Amniotic stem cell (primary cell): ENCODE measurements at places on chromosomes 16 and 17.

GRCh38 chr17:75250009-75250471 is 11.4 kb downstream of the GGA3 start:
- no peak for DNase-seq

DNA sequence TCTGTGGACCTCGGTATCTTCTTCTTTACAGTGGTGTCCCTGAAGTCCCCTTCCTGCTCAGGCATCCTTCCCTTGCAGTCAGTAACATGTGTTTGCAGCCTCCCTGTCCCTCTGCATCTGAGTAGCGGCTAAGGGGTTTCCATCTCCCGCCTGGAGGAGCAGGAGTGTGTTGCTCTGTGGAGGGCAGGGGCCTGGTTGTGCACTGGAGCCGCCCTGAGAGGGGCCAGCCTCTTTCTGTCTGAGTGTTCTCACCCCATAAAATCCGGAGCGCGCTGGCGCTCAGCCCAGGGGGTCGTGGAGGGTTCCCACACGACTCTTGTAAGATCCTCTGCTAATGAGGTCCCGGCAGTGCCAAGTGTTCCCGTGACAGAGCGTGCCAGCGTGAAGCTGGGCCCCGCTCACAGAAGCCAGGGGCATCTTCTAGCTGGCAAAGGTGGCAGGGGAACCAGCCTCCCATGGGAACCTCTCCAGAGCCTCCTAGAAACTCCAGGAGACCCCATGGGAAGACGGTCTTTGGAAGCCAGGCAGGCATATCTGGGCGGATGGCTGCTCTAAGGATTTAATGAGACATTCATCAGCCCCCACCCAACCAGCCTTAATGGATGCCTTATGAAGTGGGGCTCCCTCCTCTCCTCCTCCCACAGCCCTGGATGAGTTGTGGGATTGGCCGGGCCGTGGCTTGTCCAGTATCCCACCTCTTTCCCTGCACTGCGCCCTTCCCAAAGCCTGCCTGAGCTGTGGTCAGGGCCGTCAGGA is 91.4 kb upstream of the GSE1 start:
- no peak for DNase-seq

DNA sequence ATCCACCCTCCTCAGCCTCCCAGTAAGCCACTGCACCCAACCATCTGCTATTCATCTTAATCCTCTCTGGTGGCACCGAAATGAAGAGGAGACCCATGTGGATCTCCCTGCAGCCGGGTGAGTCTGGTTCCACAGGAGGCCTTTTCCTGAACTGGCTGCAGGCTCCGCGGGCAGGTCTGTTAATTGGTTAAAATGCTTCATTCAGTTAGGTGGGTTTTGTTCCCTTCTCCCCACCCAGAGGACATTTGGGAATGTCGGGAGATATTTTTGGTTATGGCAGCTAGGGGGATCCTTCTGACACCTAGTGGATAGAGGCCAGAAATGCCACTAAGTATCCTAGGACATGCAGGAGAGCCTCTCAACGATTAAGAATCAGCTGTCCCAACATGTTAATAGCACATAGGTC is 16.7 kb downstream of the C16orf54 start:
- DNase-seq: no peak

DNA sequence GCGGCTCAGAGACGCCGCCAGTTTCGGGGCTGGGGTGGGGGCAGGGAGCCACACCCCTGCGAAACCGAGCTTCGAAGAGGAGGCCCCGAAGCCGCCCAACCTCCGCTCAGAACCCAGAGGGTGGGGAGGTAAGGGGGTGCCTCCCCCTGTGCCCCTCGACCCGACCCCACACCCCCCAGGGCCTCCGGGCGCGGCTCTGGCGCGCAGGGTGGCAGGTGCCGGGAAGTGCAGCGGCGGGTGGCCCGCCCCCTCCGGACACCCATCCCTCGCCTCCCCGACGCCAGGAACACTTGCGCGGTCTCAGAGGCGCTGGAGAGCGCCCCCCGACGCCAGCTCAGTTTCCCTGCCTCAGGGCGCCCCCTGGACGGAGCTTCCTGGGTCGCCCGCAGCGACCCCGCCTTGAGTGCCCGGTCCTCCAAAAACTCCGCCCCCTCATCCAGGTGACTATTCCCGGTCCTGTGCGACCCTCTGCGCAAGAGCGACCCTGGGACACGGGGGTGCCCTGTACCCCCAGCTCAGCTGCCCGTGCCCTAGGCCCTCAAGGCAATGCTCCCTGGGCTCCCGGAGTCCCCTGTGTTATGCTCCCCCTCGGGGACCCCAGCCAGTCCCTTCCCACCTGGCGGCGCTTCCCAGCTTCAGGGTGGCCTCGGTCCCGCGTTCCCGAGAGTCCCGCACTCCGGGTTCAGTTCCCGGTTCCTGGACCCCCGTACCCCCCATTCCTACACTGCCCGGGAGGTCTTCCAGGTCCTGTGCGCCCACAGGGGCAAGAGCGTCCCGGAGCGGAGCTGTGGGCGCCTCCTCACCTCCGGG is 562 bp downstream of the PPL start:
- DNase-seq: no peak

- no peak for DNase-seq
Measured at GRCh38 chr17:59234631-59235030, 14.3 kb downstream of the GDPD1 start.

GRCh38 chr16:19751478-19752385 is 33.7 kb downstream of the IQCK start:
- DNase-seq: no peak

- DNase-seq: no peak
Measured at GRCh38 chr17:15081008-15081407, 184.1 kb downstream of the PMP22 start.

GRCh38 chr16:21666772-21667171 is 3.0 kb downstream of the OTOA start:
- DNase-seq: no peak

GRCh38 chr17:2136241-2136640 is 81.3 kb downstream of the HIC1 start:
- no peak for DNase-seq

DNA sequence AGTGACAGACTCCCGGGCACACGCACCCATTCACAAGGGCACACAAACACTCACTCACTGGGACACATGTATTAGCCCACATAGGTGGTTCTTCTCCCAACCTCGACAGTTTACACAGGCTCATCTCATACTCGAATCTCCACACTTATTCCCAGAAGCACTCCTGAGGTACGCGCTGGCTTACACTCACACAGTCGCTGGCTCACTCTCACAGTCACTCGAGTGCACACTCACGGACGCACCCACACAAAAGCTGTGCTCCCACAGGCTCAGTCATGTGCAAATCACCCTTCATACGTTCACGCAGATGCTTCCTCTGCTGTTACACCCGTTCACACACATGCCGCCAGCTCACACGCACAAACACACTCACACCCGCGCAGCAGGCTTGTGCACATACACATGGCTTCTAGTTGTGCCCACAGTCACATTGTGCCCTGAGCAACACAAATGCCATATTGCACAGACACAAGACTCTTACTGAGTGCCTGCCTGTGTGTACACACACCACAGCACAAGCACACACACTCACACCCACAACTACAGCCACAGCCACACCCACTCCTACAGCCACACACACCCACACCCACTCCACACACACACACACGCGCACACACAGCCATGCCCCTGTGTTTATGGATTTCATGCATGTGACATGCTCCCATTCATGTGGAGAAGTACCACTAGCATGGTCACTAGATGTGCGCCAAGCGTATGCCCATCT is 8.4 kb upstream of the PRR29 start:
- no peak for DNase-seq

DNA sequence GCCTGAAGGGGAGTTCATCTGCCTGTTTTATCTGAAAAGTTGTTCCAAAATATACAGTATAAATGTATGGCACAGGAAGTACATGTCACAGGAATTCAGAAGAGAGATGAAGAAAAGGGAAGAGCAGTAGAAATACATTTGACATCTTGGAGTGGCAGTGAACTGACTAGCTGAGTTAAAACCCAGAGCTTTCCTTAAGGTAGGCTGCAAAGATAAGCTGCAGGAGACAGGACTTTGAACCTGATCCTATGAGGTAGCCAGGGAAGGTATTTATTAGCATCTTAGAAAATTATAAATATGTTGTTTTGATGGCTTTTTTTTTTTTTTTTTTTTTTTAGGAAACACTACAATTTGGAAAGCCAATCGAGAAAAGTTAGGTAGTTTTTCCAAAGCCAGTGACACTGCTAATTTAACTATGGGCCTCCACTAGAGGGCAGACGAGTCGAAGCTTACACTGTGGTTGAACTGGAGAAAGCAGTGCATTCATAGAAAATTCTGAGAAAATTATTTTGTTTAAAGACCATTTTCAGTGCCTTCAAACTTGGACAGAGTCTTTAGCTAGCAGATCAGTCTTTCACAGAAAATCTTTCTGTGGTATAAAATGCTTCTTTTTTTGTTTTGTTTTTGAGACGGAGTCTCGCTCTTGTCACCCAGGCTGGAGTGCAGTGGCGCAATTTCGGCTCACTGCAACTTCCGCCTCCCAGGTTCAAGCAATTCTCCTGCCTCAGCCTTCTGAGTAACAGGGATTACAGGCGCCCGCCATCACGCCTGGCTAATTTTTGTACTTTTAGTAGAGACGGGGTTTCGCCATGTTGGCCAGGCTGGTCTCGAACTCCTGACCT is 122.3 kb downstream of the SSH2 start:
- peak; percentile 64 for DNase-seq

DNA sequence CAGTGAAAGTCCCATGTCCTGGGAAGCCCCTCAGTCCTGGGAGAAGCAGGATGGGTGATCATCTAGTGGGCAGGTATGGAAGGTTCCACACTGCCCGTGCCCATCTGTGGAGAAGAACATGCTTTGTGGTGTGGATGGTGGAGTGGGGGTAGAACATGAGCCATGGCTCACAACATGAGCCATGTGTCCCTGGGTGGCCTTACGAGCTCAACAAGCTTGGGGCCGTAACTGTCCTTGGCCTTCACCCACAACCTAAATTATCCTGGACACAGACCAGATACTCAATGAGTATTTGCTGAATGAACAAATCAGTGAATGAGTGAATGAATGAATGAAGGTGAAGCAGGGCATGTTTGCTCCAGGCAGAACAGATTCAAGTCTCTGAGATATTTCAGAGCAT is 13.5 kb downstream of the SOX8 start:
- DNase-seq: no peak

- no peak for DNase-seq
Measured at GRCh38 chr16:50774960-50775359, 33.1 kb downstream of the CYLD start.

DNA sequence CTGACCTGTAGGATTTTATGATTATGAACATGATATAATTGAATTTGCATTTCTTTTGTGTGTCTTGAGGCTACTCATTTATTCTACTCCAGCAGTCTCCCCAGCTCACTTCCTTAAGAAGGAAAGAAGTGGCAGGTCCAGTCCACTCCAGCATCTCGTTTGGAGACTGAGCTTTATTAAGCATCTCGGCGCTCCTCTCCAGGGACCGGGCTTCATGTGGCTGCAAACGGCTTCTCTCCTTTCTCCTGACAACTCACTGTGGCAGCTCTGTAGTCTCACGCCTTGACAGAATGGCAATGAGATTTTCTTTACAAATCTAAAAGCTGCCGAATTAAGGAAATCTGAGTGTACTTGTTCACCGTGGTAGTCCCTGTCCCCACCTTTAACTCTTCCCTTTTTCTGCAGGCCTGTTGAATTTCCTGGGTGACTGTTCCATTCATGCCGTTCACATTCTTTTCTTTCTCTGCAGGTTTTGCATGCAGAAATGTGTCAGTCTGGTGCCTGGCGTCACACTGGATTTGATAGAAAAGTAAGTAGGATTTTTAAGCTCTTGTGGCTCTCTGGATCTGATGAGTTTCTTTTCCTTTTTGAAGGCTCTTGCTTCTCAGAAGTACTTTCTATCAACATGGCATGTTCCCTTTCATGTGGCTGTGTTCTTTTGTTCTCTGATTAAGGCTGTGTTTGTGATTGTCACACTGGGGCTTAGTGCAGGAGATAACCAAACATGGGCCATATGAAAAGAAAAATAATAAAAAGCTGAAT is 200.5 kb upstream of the CHMP6 start:
- DNase-seq: no peak

DNA sequence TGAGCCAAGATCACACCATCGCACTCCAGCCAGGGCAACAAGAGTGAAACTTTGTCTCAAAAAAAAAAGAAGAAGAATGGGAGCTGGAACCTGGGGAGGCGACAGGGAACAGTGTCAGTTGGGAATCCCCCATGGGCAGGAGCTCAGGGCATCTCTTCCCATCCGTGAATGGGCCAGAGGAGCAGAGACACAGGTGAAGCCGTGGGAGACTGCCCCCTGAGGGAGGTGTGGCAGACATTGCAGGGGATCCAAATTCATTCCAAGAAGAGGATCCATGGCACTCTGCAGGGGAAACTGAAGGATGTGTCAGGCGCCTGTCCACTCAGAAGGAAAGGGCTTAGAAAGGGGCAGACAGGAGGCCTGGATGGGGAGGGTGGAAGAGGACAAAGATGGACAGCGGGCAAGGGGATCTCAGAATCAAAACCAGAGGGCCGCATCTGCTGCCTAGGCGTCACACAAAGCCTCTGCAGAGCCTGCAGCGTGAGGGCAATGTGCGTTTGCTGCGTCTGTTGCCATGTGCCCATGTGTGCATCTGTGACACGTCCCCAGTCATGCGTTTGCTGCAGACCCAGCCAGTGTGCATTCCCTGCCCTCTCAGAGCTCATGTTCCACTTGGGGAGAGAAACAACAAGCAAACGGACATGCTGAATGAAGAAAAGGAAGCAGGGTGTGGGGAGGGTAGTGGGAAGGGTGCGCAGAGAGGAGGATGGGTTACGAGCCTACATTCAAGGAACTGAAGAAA is 30.6 kb upstream of the TNRC6C start:
- no peak for DNase-seq

DNA sequence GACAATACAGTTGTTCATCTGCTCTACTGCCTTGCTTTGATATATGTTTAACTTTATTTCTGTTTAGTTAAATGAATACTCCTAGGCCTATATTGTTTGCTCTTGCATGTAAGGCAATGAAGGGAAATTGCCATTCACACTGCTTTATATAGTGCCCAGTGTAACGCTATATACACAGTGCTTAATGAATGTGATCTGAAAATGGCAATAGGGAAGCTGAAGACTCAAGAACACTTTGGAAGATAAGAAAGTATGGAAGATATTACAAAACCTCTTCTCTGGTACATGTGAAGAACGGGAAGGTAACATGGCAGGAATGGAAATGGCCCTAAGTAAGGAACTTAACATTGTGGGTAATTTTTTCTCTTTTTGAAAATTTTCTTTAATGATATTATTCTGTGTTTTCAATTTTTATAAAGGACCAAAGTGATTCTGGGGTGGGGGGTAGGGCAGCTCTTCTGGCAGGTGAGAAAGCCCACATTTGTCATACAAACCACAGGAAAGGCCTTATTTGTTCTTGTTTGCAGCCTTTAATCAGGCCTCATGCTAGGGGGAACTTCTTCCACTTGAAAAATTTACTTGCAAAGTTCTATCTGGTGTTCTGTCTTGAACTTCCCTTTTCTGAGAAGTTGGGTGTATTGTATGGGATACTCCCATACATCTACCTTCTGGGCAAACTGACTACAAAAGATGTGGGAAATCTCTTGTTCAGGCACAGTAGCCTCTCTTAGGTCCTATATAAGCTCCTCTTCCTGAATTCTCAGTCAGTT is 100.8 kb upstream of the CORO6 start:
- DNase-seq: no peak

DNA sequence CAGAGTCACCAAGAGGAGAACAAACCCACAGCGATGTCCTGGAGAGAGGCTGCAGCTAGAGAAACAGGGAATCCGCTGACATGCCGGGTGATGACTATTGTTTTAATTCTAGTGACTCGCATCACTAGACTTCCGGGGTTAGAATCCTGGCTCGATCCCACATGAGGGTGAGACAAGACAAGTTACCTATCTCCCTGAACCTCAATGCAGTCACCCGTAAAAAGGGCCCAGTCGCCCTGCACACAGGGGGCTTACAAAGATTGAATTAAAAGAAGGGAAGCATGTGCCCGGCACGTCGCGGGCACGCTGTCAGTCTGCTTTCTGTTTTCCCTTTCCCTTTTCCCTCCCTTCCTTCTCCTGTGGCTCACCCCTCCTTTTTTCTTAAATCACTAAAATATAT is 212.9 kb upstream of the FOXF1 start:
- no peak for DNase-seq
